Activated effector memory CD4-positive, alpha-beta T cell treated with Interleukin-2 at 50 U/mL for 16 hours (primary cell): ENCODE measurements at places on chromosomes 4 and X.

- no peak for DNase-seq
These were observed 444.2 kb downstream of the IDS start for GRCh38 chrX:149060921-149061320.

- DNase-seq = no peak
These were observed 284.0 kb upstream of the FRG1 start for GRCh38 chr4:189656641-189657040.

- no peak for DNase-seq
These were observed 17.4 kb downstream of the ADH6 start for GRCh38 chr4:99201690-99202089.

DNA sequence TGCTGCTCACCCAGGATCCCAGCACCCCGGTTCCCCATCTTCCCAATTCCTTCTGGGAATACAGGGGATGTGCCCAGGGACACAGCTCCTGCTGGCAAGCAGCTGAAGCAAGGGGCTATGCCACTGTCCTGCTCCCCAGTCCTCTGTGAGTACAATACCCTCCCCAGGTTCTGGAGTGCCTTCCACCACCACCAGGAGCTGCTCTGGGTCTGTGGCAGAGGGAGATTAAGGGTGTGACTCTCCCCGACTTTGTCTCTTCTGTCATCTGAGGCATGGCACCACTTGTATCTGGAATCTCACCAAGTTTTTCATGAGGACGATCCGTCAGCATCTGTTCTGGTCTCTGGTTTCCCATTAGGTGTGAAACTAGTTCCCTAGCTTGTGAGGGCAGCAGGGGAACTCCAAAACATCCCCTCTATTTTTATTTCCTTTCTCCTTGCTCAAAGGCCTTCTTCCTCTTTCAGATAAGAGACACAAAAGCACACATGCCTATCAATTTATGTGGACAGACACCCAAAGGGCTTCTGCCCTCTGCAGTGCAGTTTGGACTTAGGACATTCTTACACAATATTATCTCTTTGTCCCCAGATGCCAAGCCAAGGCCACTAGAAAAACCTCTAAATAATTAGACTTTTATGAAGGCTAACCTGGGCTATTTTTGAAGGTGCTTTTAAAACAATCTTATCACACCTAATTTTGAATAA, 26.8 kb downstream of the MGST2 start:
- no peak for DNase-seq

DNA sequence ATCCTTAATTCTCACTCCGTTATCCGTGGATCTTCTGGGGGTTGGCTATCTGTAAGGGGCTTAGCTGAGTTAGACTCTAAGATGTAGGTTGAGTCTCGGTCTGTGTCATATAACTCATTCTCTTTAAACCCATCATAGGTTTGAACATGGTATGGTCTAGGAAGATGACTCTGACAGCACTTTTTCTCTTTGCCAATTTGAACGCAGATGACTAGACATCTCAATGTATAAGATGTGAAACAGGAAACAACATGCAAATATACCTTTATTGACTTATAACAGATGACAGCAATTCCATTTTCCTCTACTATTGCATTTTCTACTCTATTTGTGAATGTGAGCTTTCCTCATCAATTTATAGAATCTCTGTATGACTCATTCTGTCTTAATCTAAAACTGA, 634.8 kb upstream of the MAGEB2 start:
- DNase-seq = no peak

DNA sequence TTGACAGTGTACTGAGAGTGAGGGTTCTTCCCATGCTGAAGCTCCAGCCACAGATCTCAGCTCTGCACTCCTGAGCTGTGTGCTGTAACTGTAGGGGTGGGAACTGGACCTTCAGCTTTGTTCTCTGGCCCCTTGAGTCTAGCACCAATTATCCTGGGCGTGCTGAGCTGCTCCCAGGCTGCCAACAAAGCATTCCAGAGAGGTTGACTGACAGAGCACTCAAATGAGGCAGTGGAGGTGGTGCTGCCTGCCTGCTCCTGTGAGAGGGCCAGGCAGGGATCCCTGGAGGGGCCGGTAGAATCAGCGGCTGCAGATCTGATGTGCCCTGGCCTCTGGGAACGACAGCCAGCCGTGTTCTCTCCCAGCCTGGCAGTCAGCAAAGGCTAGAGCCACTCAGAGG, 375.7 kb upstream of the AADAT start:
- no peak for DNase-seq

DNA sequence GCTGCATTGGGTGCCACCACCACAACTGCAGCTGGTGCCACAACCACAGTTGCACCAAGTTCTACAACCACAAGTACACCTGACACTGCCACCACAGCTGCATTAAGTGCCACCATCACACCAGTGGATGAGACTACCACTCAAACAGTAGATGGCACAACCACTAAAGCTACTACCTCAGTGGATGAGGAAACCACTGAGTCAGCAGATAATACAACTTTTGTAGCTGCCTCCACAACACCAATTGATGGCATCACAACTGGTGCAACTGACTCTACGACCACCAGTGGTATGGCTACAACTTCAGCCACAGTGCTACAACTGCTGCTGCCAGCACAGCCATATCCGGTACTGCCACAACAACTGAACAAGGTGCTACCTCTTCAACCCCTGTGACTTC, 35.1 kb upstream of the CABS1 start:
- no peak for DNase-seq
